D341Med (cell line): ENCODE measurements at places on chromosomes 13 and 19.

GRCh38 chr19:23254141-23254910 is 4.1 kb upstream of the ZNF724 start:
- DNase-seq = no peak

GRCh38 chr13:23578411-23579071 is 8.3 kb downstream of the TNFRSF19 start:
- DNase-seq = peak; percentile 82

GRCh38 chr19:1153891-1154730 is 20.0 kb downstream of the SBNO2 start:
- DNase-seq = no peak

GRCh38 chr13:29077051-29077813 is 257.1 kb downstream of the MTUS2 start:
- no peak for DNase-seq

- peak; percentile 22 for DNase-seq
Measured at GRCh38 chr13:44954224-44954623, 35.0 kb downstream of the NUFIP1 start.

DNA sequence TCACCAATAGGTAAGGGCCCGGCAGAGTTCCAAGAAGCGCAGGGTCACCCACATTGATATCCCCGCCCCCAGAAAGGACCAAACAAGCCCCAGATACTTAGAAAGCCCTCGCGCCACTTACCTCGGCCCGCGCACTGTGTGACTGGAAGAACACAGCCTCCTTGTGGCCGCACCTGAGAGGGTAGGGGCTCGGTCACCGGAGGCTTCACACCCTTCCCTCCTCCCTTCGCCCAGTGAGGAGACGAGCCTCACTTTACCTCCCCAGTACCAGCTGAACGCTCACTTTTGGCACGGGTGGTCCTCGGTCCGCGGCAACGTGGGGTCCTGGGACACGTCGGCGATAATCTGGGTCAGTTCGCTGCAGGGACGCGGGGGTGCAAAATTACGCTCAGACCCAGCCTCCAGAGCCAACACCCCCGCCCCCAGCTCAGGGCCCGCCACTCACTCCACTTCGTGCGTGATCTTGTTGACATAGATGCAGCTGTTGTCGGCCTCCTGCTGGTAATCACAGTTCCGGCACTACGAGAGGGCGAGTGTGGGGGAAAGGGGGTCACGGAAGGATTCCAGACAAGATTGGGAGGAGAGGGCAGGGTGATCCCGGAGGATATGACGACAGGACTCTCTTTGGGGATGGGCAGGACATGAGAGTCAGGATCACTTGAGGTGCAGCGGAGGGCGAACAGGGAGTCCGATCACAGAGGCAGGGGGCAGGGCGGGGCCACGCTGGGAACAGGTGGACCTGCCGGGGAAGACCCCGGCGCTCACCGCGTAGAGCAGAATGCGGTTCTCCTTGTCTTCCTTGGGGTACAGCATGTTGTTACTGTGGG is 568 bp downstream of the POLR2I start:
- peak; percentile 48 for DNase-seq

DNA sequence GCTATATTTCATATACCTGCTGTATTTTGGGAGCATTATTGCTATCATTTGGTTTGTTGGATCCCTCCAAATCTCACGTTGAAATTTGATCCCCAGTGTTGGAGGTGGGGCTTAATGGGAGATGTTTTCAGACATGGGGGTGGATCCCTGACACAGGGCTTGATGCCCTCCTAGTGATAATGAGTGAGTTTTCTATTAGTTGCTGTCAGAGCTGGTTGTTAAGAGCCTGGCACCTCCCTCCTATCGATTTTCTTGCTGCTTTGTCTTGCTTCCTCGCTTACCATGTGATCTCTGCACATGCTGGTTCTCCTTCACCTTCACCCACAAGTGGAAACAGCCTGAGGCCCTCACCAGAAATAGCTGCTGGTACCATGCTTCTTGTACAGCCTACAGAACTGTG is 259.9 kb upstream of the STARD13 start:
- DNase-seq = no peak

DNA sequence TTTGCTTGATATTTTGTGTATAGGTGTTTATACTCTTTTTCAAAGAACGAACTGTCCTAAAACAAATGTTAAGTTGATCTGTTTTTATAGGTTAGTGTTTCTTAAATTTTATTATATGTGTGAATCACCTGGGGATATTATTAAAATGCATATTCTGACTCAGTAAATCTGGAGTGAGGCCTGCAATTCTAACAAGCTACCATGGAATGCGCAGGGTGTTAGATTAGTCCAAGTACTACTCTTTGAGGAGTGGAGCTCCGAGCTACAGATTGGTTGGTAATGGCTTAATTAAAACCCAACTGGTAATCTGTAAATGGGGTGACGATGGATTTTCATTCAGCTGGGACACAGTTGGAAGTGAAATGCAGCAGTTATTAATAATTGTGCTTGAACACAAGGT is 214.1 kb upstream of the UFM1 start:
- no peak for DNase-seq

- DNase-seq = no peak
Measured at GRCh38 chr13:47114030-47114429, 217.2 kb upstream of the HTR2A start.

GRCh38 chr19:9061879-9062278 is 25.0 kb upstream of the OR1M1 start:
- no peak for DNase-seq

- peak; percentile 8 for DNase-seq
Measured at GRCh38 chr13:82847595-82847994, 1034.7 kb downstream of the SLITRK1 start.

GRCh38 chr13:93305886-93306285 is 79.3 kb downstream of the GPC6 start:
- no peak for DNase-seq

- DNase-seq = no peak
Measured at GRCh38 chr19:30049226-30049625, 107.2 kb downstream of the URI1 start.

- DNase-seq = peak; percentile 89
Measured at GRCh38 chr19:5804516-5805461, at the start of gene NRTN. NRTN (plus strand) TSS chr19:5805067; CDS start chr19:5824166, 19,099 bp downstream.

- no peak for DNase-seq
Measured at GRCh38 chr13:91162180-91162579, 185.3 kb upstream of the MIR17HG start.

- DNase-seq = no peak
Measured at GRCh38 chr13:52399708-52400107, 6.3 kb downstream of the THSD1 start.

DNA sequence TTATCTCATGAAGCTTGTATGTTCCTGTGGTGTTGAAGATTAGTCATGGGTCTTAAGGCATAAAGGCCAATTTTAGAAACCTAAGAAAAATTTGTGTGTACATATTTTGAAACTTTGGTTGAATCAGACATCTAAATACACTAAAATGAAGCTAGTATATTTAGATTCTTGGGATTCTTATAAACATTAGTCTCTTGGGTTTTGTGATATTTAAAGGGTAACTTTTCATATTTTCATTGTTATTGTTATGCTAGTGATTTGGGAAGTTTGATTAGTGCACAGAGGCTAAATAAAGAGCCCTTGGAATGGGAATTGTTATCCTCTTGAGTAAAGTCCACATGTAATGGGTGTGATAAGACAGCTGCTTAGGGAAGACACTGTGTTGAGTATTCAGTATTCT is 24.5 kb downstream of the UBA2 start:
- no peak for DNase-seq

DNA sequence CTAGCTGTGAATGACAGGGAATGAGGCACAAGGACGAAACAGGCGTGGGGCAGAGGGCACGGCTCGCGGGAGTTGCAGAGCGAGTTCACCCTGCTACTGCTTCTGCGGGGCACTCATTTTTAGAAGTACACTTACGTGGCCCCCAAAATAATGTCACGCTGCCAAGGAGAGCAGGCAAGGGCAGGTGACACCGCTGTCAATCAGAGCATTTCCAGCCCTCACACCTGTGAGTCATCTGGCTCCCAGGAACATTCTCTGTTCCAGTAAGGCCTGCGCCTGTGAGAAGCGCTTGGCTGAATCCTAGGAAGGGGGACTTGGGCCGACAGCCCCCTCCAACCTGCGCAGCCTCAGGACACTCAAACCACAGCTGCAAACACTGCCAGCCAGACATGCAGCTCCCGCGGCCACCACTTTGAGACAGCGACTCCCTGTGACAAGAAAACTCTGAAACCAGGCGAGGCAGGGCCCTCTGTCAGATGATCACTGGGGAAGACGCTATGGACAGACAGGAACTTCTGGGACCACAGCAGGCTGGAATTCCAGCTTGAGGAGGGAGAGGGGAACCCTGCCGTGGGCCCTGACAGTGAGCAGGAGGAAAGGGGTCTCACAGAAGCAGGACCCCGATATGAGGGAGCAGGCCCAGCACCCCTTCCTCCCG is 12.7 kb downstream of the DOT1L start:
- DNase-seq = no peak

- DNase-seq = no peak
Measured at GRCh38 chr13:106528718-106529414, 6.6 kb downstream of the EFNB2 start.

DNA sequence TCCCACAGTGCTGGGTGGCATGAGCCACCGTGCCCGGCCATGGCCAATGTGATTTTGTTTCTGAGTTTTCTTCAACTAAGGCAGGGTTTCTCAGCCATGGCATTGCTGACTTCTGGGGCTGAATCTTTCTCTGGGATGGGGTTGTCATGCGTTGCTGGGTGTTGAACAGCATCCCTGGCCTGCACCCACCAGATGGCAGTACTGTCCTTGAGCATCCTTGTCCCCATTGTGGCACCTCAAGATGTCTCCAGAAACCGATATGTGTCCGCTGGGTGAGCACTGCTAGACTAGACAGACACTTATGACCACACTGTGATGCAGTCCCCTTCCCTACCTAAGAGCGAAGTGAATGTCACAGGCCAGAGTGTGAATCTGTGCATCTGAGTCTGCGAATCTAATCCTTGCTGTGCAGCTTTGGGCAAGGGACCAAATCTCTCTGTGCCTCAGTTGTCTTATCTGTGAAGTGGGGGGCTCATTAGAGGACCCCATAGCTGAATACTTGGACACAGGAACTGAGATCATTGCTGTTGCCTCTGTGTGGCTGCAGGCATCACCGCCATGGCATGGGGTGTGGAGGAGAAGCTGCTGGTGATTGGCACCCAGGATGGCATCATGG is 50.3 kb upstream of the SIN3B start:
- peak; percentile 83 for DNase-seq

- DNase-seq = no peak
Measured at GRCh38 chr13:113216254-113217048, 7.0 kb downstream of the CUL4A start.
